ENCODE measurements at places on chromosomes 4 and X. TPM values are rescaled to one million over a fixed set of nuclear protein-coding genes. Genes with fewer than 3 reads are reported as not detected.

- H3K4me1 ChIP-seq, result no peaks in the 10 kb centered on the region
- no peak overlapping the region for H3K27ac ChIP-seq
- H3K4me3 ChIP-seq, result peak overlapping the region; percentile 56
- H3K27me3 ChIP-seq, result no peaks in the 10 kb centered on the region
- DNase-seq, result peak; percentile 59
Observed at GRCh38 chrX:70452143-70452733, 7.6 kb downstream of the DLG3 start.

GRCh38 chr4:38560768-38561558 is 103.0 kb upstream of the KLF3 start:
- no peak for DNase-seq
- H3K27me3 ChIP-seq, result no peaks in the 10 kb centered on the region
- no peaks in the 10 kb centered on the region for H3K4me1 ChIP-seq

GRCh38 chr4:183249854-183250253 is 70.2 kb downstream of the CLDN22 start:
- peak; percentile 52 for DNase-seq
- H3K36me3 ChIP-seq, result peaks cover 9% of the 10 kb centered on the region
- H3K27ac ChIP-seq, result no peak overlapping the region
- no peaks in the 10 kb centered on the region for H3K27me3 ChIP-seq
- H3K4me3 ChIP-seq, result no peak overlapping the region

- H3K4me1 ChIP-seq, result peaks cover 19% of the 10 kb centered on the region
- no peak overlapping the region for H3K27ac ChIP-seq
- DNase-seq, result no peak
- H3K4me3 ChIP-seq, result no peak overlapping the region
- H3K27me3 ChIP-seq, result no peaks in the 10 kb centered on the region
Observed at GRCh38 chr4:138693526-138693925, 322.1 kb upstream of the NOCT start.

- no peaks in the 10 kb centered on the region for H3K27me3 ChIP-seq
- H3K36me3 ChIP-seq, result no peaks in the 10 kb centered on the region
- no peak overlapping the region for H3K27ac ChIP-seq
Observed at GRCh38 chrX:19334945-19335626, 8.6 kb upstream of the PDHA1 start.

ETDB gene
- not detected for total RNA-seq

MAGEE2 gene
- not detected for total RNA-seq
